ENCODE measurements at places on chromosomes 2 and 18. TPM values are rescaled to one million over a fixed set of nuclear protein-coding genes. Genes with fewer than 3 reads are reported as not detected.

Gene ARHGAP15
- polyA plus RNA-seq, result 0.67 TPM

Gene PREB
- polyA plus RNA-seq, result 48.7 TPM

Gene ANO7
- 7.2 TPM for polyA plus RNA-seq

Gene CD8A
- polyA plus RNA-seq, result 13.0 TPM

GRCh38 chr2:11710210-11710609 is 36.2 kb upstream of the LPIN1 start:
- DNase-seq, result no peak
- H3K27ac ChIP-seq, result no peak overlapping the region
- H3K27me3 ChIP-seq, result peaks cover 3% of the 10 kb centered on the region
- H3K36me3 ChIP-seq, result no peaks in the 10 kb centered on the region

GRCh38 chr2:236369661-236370062 is 105.5 kb upstream of the ASB18 start:
- no peaks in the 10 kb centered on the region for H3K36me3 ChIP-seq
- no peak overlapping the region for H3K4me3 ChIP-seq
- H3K4me1 ChIP-seq, result no peaks in the 10 kb centered on the region
- peak; percentile 74 for DNase-seq
- H3K27me3 ChIP-seq, result no peaks in the 10 kb centered on the region

DNA sequence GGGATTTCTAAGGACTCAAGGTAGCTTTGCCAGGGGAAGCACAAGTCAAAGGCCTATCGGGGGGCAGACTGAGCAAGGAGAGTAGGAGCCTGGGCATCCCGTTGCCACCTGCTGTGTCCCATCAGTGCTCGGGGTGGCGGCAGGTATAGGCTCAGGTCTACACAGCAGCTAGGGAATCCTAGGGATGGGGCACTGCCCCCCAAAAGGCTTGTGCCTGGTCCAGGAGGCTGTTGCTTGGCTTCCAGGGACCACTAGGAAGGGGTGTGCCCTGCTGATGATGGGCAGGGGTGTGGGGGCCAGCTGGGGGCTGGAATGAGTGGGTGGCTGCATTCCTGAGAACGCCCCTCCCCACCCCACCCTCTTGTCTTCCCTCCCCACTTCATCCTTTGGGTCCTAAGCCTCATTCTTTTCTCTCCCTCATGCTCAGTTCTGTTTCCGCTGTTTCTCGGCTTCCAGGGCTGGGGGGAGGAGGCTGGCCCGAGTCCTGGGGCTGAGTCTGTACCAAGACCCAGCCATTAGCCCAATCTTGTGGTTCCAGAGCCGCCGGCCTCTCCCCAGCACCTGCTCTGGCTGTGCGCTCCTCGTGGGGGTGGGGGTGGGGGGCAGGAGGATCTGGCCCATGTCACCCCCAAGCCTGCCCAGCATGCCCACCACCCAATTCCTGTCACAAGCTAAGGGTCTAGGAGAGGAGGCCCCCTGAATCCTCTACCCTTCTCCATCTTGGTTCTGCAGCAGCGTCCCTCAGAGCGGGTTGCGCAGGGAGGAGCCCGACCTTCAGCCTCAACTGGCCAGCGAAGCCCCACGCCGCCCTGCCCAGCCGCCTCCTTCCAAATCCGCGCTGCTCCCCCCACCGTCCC is 12.8 kb downstream of the SPEG start:
- H3K4me3 ChIP-seq, result no peak overlapping the region
- no peaks in the 10 kb centered on the region for H3K36me3 ChIP-seq
- H3K27ac ChIP-seq, result peak overlapping the region; percentile 27
- DNase-seq, result no peak
- H3K4me1 ChIP-seq, result no peaks in the 10 kb centered on the region
- H3K27me3 ChIP-seq, result no peaks in the 10 kb centered on the region

- no peak overlapping the region for H3K4me3 ChIP-seq
- H3K4me1 ChIP-seq, result no peaks in the 10 kb centered on the region
Measured at GRCh38 chr2:12106440-12107080, 360.1 kb downstream of the LPIN1 start.
